ENCODE measurements at places on chromosomes 7 and 10.

DNA sequence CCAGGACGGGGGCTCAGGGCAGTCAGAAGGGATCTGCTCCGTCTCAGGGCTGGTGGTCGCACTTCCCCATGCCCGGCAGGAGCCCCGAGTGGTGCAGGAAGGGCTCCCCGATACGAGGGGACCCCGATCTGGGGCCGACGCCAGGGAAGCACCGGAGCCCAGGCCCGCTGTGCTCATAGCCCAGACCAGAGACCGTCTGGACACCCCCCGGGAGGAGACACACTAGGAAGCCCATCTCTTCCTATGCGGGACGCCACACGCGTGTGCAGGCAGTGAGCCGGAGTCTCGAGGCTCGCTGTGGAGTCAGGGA is 39.7 kb upstream of the PDGFA start:
- DNase-seq, result no peak

GRCh38 chr7:109376576-109376975 is 806.9 kb downstream of the DNAJB9 start:
- no peak for DNase-seq

DNA sequence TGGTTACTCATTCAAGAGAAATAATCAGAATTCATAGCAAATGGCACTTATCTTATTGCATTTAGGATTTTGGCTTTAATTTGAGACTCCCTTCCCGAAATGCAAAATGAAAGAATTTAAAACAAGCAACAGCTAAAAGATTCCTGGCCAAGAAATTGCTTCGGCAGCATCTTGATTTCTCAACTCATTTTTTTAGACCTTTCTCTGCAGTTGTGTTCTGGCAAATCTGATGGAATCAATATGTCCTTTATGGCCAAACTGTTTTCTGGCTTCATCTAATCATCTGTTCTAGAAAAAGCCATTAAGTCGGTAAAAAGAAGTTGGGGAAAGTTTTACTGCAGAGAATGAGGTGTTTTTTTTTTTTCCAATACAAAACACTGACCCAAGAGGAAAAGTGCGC is 172.1 kb downstream of the SLC16A9 start:
- no peak for DNase-seq

- no peak for DNase-seq
These were observed 658.1 kb upstream of the MGMT start for GRCh38 chr10:128808921-128809440.

DNA sequence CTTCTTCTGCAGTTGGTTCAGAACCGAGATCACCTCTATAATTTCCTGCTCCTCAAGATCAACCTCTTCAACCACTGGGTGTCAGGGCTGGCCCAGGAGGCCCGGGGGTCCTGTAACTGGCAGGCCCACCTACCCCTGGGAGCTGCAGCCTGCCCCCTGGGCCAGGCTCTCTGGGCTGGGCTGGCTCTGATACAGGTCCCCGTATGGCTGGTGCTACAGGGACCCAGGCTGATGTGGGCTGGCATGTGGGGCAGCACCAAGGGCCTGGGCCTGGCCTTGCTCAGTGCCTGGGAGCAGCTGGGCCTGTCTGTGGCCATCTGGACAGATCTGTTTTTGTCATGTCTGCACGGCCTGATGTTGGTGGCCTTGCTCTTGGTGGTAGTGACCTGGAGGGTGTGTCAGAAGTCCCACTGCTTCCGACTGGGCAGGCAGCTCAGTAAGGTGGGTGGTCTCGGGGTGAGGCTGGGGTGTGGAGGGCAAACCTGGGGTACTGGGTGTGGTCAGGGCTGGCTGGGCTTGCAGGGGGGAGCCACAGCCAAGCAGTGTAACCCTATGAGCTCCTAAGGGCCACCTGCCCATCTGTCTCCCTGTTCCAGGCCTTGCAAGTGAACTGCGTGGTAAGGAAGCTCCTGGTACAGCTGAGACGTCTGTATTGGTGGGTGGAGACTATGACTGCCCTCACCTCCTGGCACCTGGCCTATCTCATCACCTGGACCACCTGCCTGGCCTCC is 4.2 kb downstream of the TMEM270 start:
- DNase-seq, result no peak

DNA sequence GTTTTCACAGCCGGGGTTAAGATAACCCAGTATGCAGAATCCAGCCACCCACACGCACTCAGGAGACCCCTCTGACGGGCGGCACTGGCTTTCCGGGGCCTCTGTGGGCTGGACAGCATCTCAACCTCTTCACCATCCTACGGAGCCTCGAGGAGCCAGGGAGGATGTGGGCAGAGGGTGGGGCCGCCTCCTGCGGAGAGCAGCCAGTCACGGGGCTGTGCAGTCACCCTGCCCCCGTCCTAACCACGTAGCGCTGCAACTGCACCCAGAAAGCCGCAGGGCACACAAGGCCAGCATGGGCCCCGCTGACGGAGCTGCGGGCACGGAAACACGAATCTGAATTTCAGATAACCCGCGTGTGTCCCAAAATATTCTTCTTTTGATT is 270.3 kb downstream of the ELFN1 start:
- DNase-seq, result peak; percentile 73

DNA sequence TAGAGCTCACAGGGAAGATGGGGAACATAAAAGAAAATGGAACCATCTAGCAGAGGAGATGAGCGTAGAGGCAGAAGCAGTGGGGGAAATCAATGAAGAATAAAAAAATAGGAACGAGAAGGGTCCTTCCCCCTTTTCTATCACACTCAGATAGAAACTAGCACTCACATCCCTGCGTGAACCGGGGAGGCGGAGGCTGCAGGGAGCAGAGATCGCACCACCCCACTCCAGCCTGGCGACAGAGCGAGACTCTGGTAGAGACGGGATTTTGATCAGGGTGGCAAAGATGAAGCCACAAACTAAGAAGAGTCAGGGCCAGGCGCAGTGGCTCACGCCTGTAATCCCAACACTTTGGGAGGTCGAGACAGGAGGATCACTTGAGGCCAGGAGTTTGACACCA is 64.7 kb upstream of the ECHDC3 start:
- DNase-seq, result no peak

- DNase-seq, result no peak
These were observed 37.3 kb upstream of the TMEM248 start for GRCh38 chr7:66883716-66884115.

DNA sequence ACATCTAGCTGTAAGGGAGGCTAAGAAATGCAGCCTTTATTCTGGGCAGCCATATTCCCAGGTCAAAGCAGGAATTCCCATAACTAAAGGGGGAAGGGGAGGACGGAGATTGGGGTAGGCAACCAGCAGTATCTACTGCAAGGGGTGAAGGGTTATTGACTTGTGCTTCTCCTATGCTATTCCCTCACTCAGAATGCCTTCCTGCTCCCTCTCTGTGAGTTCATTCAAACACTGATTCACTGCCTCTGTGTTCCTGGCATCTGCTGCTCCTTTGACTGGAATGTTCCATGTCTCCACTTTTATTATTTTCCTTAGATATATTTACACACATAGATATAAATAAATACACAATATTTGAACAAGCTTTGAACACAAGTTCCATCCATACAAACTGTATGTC is 11.1 kb downstream of the HTR7 start:
- no peak for DNase-seq

- DNase-seq, result no peak
These were observed 36.8 kb downstream of the AVL9 start for GRCh38 chr7:32532086-32532485.

DNA sequence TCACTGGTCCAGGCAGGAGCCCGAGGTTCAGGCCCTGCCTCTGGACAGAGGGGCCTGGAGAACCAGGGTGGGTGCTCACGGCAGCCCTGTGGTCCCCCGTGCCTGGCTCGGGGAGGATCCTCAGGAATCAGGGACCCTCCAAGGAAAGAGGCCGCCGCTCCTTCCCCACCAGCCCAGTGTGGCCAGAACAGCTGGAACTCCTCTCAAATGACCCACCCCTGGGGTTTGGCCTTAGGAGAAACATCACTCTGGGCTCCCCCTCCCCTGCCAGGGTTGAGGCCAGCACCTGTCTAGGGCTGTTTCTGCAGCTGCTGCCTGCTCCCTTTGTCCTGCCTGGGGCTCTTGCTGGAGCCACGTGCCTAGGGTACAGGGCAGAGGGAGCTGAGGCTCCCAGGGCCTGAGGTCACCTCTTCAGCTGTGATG is 161.0 kb downstream of the RNF216 start:
- DNase-seq, result no peak

DNA sequence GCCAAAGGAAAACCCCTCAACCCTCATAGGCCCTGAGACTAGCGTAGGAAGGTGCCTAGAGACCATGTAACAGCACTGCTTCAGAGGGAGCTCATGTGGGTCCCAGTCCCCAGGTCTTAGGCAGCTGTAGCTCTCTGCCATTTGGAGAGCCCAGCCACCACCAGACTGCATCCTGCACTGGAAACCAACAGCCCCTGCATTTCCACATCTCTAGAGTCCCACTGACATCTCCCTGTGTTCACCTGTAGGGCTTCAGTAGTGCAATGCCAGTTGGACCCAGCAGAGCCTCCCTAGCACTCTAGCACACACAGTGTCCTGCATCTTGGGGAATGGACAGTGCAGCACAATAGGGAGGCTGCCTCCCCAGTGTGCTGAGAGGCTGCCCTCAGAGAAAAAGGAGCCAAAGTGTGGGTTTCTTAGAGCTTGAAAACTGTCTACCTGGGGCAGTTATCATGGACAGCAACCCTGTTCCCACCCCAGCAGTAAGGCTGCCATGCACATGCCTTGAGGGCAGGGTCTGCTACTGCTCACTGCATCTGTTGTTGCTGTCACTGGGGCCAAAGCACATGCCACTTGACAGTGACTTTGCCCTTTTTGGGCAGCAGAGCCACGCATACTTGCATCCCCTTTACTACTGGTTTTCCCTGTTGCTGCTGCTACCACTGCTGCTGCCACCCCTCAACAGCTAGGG is 46.7 kb upstream of the ANTXRL start:
- peak; percentile 16 for DNase-seq

GRCh38 chr7:105279688-105280007 is 109.1 kb downstream of the SRPK2 start:
- no peak for DNase-seq

- no peak for DNase-seq
These were observed 21.5 kb downstream of the LRRN3 start for GRCh38 chr7:111112439-111112838.

DNA sequence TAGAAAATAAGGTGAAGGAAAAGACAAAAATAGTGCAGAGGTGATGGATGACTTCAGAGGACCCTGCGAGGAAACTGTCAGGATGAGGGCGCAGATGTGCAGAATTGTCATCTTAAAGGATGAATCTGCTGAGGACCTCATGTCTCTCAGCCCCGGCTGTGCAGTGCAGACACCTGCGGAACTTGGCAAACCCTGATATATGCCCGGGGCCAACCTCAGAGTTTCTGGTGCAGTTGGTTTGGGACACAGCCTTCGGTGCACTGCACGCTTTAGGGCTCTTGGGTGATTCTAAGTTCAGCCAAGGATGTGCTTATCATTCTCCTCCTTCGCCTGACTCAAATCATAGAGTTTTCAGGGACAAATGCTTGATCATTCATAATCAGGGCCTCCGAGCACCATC is 310.1 kb downstream of the TCERG1L start:
- DNase-seq, result peak; percentile 30

DNA sequence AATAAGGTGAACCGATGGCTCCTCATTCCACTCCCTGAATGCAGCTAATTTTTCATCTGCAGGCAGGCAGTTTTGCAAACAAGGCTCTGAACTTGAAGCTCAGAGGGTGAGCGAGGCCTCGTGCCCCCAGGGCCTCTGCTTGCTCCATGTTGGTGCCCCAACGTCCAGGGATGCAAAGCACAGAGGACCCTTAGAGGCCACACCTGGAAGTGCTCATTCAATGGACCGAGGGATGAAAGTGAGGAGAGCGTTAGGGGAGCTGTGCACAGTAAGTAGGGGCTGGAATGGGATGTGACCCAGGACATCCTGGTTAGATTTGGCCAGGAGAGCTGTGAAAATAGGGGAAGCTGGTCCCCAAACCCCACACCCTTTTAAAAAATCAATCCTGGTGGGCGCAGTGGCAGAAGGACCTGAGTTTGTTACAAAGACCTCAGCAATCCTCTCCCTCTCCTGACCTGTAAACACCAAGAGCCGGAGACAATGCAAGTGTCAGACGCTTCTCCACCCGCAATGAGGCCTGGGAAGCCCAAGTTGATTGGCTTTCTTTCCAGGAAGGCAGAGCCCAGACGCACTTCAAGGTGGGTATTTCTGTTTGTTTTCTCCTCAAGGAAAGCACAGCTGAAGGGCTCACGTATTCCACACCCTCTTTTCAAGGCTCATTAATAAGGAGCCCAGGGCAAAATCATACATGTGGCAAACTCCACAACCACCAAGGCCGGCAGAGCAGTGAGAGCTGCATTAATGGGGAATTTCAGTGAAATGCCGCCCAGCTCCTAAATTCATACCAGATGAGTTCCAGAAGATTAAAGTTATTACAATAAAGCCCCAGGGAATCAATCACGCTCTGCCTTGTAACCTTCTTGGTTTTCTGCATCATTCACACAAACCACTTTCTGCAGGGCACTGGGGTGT is 14.1 kb upstream of the CXCL12 start:
- peak; percentile 50 for DNase-seq

- no peak for DNase-seq
These were observed 185.7 kb downstream of the STK31 start for GRCh38 chr7:23895666-23896096.

DNA sequence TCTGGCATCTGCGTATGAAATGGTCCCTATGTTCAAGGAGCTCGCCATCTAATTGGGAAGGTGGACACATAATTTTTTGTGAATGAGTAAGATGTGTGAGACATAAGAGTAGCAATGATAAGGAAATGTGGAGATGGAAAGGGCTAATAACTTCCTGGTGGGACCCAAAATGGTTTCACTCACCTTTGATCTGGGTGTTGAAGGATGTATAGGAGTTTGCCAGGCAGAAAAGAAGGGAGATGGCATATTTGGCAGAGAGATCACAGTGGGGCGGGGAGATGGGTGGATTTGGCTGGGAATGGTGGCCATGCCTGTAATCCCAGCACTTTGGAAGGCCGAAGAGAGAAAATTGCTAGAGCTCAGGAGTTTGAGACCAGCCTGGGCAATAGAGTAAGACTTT is 4.5 kb downstream of the POP7 start:
- DNase-seq, result no peak
